ENCODE measurements at places on chromosomes 1 and 21.

DNA sequence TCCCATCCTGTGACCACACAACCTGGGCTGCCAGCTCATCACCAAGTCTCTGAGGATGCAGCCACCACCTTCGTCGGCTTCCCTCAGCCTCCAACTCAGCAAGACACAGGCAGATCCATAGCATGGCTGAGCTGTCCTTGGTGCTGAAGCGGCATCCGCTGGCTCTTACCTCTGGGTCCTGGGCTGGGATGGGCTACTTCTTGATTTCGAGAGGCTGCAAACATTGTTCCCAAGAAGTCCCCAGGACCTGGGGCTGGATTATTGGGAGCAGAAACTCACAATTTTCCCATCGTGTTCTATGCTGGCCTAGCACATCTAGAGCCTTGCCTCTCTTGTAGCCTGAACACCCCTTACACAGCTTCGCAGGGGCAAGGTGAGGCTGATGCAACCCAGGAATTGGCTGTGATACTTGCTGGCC lies 24.9 kb upstream of the C1QA start:
- no peak for DNase-seq

- no peak for DNase-seq
Measured at GRCh38 chr1:2459757-2460156, 16.3 kb upstream of the PLCH2 start.

DNA sequence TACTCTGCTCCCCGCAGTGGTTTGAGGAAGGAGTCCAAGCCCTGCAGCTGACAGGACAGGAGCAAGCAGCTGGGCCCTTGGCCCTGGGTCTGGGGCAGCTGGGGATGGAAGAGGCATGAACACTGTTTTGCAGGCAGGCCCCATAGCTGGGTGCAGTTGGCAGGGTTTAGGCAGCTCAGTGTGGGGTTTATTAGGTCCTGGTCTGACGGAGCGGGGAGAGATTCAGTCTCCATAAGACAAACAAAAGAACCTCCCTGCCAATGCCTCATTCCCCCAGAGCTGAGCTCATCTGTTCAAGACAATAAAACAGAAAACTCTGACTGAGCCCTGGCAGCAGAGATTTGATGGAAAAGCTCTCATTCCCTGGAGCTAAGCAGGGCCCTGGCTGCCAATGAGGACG lies 37.3 kb downstream of the OLFML2B start:
- no peak for DNase-seq

DNA sequence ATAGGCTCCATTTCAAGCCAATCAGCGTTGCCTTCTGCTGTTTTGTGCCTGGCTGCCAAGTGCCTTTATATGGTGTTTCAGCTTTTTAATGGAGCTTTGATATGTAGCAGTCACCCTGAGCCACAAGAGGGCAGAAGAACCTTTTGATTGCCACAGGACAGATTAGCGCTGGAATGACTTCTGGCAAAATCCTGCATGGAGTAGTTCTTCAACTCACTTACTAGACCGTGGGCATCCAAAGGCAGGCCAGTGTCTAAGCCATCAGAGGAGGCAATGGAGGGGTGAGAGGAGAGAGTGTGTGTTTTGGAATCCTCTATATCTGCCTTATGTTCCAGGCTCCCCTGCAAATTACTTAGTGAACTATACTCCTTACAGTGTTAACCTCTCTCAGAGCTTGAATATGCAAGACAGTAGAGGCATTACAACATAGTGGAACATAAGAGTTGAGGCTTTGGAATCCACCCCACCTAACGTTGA lies 56.2 kb downstream of the ST3GAL3 start:
- DNase-seq: peak; percentile 51

All from germinal center (tissue), 1 donor.